ENCODE measurements at places on chromosomes 4 and X.

GRCh38 chr4:27638163-27638915 lies 777.7 kb downstream of the STIM2 start:
- DNase-seq = no peak

- no peak for DNase-seq
Measured at GRCh38 chr4:166981847-166982246, 252.4 kb downstream of the SPOCK3 start.

- DNase-seq = no peak
Measured at GRCh38 chr4:74319470-74319869, 11.2 kb downstream of the EPGN start.

GRCh38 chr4:122224348-122224747 lies 72.2 kb downstream of the BLTP1 start:
- peak; percentile 18 for DNase-seq

GRCh38 chr4:36740796-36741310 lies 459.4 kb downstream of the DTHD1 start:
- no peak for DNase-seq

DNA sequence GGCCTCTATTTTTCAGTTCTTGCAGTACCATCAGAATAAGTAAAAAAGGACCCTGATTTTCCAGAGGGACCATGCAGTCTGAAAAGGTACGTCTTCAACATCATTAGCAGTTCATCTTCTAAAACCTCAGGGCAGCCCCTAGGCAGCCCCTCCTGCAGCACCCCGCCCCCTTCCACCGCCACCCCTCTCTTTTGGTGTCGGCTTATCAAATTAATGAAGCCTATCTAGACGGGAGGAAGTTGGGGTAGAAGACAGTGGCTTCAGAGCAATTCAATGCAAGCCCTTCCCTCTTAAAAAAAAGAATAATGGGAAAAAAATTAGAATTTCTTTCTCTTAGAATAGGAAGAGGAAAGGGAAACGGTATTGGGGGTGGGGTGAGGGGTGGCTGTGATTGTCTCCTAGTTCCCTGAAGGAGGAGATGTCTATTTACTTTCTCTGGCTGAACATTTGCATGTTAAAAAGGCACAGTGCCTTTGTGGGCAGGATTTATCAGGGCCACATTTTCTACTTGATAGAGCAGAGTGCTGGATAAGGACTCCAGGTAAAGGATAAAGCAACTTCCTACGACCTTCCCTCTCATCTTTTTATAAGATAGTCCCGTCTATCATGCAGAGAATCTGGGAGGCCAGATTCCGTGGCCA lies 159.4 kb downstream of the MGST2 start:
- no peak for DNase-seq

- DNase-seq = no peak
Measured at GRCh38 chr4:41384992-41385391, 128.3 kb downstream of the UCHL1 start.

GRCh38 chrX:69313617-69314290 lies 148.5 kb upstream of the PJA1 start:
- DNase-seq = no peak

GRCh38 chr4:47525154-47525819 lies 40.2 kb downstream of the ATP10D start:
- DNase-seq = no peak

DNA sequence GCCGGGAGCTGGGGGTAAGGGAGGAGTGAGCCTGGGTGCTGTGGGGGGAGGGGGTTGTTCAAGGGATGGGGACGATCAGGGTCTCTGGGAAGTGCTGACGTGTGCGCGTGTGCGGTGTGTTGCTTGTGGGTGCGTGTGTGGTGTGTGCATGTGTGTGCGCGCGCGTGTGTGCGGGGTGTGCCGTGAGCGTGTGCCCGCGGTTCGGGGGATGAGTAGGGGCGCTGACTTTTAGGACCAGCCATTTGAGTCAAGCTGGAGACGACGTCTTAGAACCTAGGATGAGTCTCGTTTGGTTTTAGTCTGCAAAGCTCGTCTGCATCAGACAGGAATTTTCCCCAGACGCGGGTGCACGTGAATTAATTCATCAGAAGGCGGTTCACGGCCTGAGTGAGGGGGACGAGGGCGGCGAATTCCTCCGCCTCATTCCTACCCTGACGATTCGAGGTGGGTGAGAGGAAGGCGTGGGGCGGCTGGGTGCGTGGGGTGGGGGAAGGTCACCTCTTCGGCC lies 950 bp upstream of the TMEM271 start:
- peak; percentile 70 for DNase-seq

GRCh38 chr4:177070533-177071058 lies 239.1 kb upstream of the NEIL3 start:
- DNase-seq = no peak

DNA sequence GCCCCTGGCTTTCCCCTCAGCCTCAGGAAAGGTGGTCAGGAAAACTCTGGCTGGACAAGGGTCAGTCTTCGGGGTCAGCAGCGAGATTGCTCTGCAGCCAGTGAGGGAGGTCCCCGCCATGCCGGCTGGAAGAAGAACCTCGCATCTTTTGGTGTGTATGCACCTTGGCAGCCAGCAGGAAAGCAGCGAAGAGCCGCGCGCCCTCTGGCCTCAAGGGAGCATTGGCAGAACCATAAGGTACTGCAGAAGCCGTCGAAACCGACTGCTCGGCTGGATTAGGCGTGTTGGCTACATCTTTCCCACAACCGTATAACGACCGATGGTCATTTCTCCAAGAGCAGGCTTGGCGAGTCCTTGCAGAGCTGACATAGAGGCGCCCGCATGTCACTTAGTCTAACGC lies 48.3 kb downstream of the GPR143 start:
- DNase-seq = no peak

DNA sequence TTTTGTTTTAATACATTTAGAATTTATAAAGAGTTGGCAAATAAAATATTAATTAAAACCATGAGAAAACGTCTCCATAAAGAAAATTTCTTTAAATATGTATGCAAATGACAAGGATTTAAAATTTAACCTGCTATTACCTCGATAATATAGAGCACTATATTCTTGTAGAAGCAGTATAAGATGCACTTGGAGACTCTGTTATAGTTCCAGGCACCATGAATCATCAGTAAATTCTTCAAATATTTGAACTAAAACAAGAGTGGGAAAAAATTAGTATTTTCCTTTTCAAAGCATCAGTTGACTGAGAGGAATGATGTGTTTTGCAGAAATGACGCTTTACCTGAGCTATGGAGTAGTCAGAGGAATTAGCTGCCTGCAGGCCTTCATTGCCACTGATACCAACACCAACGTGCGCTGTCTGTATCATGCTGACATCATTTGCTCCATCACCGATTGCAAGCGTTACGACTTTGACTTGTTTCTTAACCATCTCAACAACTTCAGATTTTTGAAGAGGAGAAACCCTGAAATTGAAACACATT lies 67.3 kb downstream of the SHISA3 start:
- no peak for DNase-seq

DNA sequence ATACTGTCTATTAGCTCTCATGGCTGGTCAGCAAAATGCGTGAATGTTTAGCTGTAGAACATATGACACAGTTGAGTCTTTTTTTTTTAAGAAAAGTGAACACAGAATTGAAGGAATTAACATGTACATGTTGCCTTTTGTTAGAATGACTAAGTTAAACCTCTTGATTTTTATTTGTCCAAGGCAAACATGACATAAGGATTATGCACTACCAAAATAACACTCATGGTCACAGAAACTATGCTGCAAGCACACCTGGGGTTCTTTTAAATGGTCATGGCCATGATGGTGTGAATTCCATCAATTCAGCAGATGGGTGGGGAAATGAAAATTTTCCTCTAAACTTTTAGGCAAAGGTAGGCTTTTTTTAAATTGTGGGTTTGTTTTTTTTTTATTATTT lies 80.1 kb upstream of the CXCL13 start:
- DNase-seq = no peak

- DNase-seq = no peak
Measured at GRCh38 chr4:123304151-123304964, 92.2 kb upstream of the SPRY1 start.

DNA sequence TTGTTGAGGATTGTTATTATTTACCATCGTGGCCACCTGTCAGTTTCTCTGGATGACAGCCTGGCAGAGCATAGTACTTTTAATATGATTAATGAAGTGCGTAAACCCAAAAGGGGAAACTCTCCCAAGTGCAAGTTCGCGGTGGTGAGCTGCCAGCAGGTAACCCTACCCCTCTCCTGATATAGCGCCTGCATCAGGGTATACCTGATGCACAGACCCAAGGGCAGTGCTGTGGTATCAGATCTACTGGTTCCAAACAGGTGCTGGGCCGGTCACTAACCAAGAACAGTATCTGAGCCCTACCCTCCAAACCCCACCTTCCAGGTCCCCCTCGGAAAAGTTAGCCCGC lies 1.6 kb downstream of the RNF150 start:
- DNase-seq = no peak

GRCh38 chrX:79588233-79588632 lies 221.1 kb upstream of the ITM2A start:
- no peak for DNase-seq

All from Kasumi-1 (cell line).